ENCODE measurements at places on chromosomes 3 and 15. TPM values are rescaled to one million over a fixed set of nuclear protein-coding genes. Genes with fewer than 3 reads are reported as not detected.

ACP3 gene
- total RNA-seq = 8.1 TPM

TOMM70 gene
- total RNA-seq = 45.6 TPM

DNA sequence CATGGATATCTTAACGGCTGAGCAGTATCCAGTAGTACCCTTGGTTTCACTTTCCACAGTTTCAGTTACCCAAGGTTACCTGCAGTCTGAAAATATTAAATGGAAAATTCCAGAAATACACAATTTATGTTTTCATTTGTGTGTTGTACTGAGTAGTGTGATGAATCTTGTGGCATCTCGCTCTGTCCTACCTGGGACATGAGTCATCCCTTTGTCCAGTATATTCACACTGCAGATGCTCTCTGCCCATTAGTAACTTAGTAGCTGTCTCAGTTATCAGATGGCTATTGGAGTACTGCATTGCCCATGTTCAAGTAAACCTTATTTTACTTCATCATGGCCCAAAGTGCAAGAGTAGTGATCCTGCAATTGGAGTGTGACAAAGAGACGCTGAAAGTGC lies 26.1 kb downstream of the GASK1A start:
- H3K27me3 ChIP-seq = no peaks in the 10 kb centered on the region
- H3K4me3 ChIP-seq = no peak overlapping the region
- no peak for DNase-seq
- H3K27ac ChIP-seq = no peak overlapping the region
- no peaks in the 10 kb centered on the region for H3K4me1 ChIP-seq

- H3K36me3 ChIP-seq = no peaks in the 10 kb centered on the region
- no peaks in the 10 kb centered on the region for H3K4me1 ChIP-seq
- H3K4me3 ChIP-seq = no peak overlapping the region
- no peak for DNase-seq
Observed at GRCh38 chr3:122936986-122937385, 90.6 kb downstream of the SEMA5B start.

GRCh38 chr3:58204720-58205119 lies 6.1 kb downstream of the DNASE1L3 start:
- no peaks in the 10 kb centered on the region for H3K4me1 ChIP-seq
- no peak overlapping the region for H3K4me3 ChIP-seq
- no peaks in the 10 kb centered on the region for H3K27me3 ChIP-seq
- H3K36me3 ChIP-seq = no peaks in the 10 kb centered on the region
- no peak overlapping the region for H3K27ac ChIP-seq

GRCh38 chr3:186815435-186815834 lies 9.2 kb upstream of the RFC4 start:
- H3K36me3 ChIP-seq = no peaks in the 10 kb centered on the region
- H3K4me3 ChIP-seq = no peak overlapping the region
- no peak overlapping the region for H3K27ac ChIP-seq
- H3K27me3 ChIP-seq = no peaks in the 10 kb centered on the region
- no peaks in the 10 kb centered on the region for H3K4me1 ChIP-seq

GRCh38 chr3:103055021-103055520 lies 620.3 kb downstream of the ZPLD1 start:
- H3K4me3 ChIP-seq = no peak overlapping the region
- DNase-seq = no peak
- H3K27ac ChIP-seq = no peak overlapping the region
- H3K36me3 ChIP-seq = no peaks in the 10 kb centered on the region
- H3K4me1 ChIP-seq = no peaks in the 10 kb centered on the region

- DNase-seq = no peak
- no peaks in the 10 kb centered on the region for H3K27me3 ChIP-seq
- H3K4me1 ChIP-seq = no peaks in the 10 kb centered on the region
- no peak overlapping the region for H3K4me3 ChIP-seq
- H3K36me3 ChIP-seq = no peaks in the 10 kb centered on the region
Observed at GRCh38 chr3:183584914-183585280, 29.4 kb upstream of the KLHL6 start.
